Naive thymus-derived CD4-positive, alpha-beta T cell (primary cell): ENCODE measurements at places on chromosomes 11 and 22. TPM values are rescaled to one million over a fixed set of nuclear protein-coding genes. Genes with fewer than 3 reads are reported as not detected.

- DNase-seq = no peak
- H3K27ac ChIP-seq = no peak overlapping the region
- H3K36me3 ChIP-seq = peaks cover 51% of the 10 kb centered on the region
- H3K27me3 ChIP-seq = no peaks in the 10 kb centered on the region
- H3K4me1 ChIP-seq = no peaks in the 10 kb centered on the region
- no peak overlapping the region for H3K4me3 ChIP-seq
Observed at GRCh38 chr22:37464181-37464580, 22.0 kb downstream of the MFNG start.

DNA sequence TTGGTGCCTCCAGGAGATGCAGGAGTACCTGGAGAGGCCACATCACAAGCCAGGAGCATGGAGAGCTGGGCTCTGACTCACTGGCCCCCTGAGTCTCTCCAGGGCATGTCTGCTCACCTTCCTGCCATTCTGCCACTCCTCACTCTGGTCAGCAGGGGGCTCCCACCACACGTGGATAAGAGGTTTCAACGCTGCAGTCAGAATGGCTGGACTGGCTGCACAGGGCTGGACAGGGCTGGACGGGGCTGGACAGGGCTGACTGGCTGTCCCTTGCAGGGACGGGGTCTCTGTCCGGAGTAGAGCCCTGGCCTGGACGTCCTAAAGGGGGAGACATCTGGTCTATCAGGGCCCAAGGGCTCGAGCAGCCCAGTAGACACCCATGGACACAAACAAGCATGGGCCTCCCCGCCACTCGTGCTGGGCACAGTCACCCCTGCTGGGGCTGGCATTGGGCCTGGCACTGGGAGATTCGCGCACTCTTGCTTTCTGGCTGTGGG lies 34.6 kb downstream of the CYTH4 start:
- H3K27ac ChIP-seq = no peak overlapping the region
- H3K4me3 ChIP-seq = no peak overlapping the region
- no peaks in the 10 kb centered on the region for H3K36me3 ChIP-seq
- H3K4me1 ChIP-seq = peaks cover 21% of the 10 kb centered on the region
- H3K27me3 ChIP-seq = no peaks in the 10 kb centered on the region

GRCh38 chr22:47571616-47572015 lies 809.2 kb downstream of the TBC1D22A start:
- DNase-seq = no peak
- no peak overlapping the region for H3K4me3 ChIP-seq
- no peaks in the 10 kb centered on the region for H3K27me3 ChIP-seq
- no peaks in the 10 kb centered on the region for H3K4me1 ChIP-seq
- H3K27ac ChIP-seq = no peak overlapping the region
- H3K36me3 ChIP-seq = no peaks in the 10 kb centered on the region

DNA sequence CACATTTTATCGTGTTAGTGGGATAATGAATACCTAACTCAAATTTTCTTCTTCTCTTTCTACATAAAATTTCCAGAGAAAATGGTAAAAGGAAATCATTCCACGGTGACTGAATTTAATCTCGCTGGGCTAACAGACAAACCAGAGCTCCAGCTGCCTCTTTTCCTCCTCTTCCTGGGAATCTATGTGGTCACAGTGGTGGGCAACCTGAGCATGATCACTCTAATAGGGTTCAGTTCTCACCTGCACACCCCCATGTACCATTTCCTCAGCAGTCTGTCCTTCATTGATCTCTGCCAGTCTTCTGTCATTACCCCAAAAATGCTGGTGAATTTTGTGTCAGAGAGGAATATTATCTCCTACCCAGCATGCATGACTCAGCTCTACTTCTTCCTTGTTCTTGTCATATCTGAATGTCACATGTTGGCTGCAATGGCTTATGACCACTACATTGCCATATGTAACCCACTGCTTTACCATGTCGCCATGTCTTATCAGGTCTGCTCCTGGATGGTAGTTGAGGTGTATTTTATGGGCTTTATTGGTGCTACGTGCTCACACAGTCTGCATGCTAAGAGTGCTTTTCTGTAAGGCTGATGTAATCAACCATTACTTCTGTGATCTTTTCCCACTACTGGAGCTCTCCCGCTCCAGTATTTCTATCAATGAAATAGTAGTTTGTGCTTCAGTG lies 24.1 kb downstream of the OR10D3 start:
- H3K27ac ChIP-seq = no peak overlapping the region
- H3K4me1 ChIP-seq = no peaks in the 10 kb centered on the region
- DNase-seq = no peak
- H3K4me3 ChIP-seq = no peak overlapping the region
- no peaks in the 10 kb centered on the region for H3K36me3 ChIP-seq

DNA sequence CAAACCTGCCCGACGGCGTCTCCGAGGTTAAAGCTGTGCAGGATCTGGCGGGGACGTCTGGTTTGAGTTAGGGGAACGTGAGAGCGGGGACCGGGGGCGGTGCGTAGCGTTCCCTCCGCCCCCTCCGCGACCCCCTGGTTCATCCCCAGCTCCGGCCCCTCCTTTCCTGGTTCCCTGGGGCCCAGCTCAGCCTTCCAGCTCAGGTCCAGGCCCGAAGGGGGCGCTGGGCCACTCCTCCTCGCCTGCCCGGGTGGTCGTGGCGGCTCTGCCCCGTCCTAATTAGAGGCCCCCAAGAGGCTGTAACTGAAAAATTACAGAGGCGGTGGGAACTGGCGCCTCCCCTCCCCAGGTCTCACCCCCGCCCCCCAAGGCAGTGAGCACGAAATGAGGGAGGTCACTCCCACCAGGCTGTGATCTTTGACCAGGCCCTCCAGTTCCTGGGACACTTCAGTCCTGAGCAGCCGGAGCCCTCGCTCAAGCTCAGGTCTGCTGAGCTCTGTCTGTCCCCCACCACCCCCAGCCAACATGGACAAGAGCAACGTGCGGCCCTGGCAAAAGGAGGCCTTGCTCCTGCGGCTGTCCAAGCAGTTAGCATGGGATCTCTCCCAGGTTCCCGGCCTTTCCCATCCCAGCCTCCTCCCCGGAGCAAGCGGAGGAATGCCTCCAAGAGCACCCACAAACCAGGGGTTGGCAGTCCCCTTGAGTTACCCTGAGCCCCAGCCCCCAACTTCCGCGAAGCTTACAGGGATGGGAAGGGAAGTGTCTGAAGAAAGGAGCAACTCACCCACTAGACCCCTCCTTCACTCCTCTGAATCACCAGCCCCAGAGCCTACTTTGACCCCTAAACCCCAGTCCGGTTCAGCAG lies 3.3 kb downstream of the CD248 start:
- peak overlapping the region; percentile 99 for H3K27ac ChIP-seq
- H3K4me1 ChIP-seq = peaks cover 25% of the 10 kb centered on the region
- no peaks in the 10 kb centered on the region for H3K36me3 ChIP-seq
- H3K27me3 ChIP-seq = no peaks in the 10 kb centered on the region
- DNase-seq = no peak

GRCh38 chr11:122246874-122247273 lies 130.9 kb upstream of the BLID start:
- no peaks in the 10 kb centered on the region for H3K4me1 ChIP-seq
- no peak for DNase-seq
- no peaks in the 10 kb centered on the region for H3K27me3 ChIP-seq
- no peak overlapping the region for H3K27ac ChIP-seq

GRCh38 chr11:47244448-47245350 lies 3.9 kb downstream of the ACP2 start:
- no peak overlapping the region for H3K4me3 ChIP-seq
- DNase-seq = no peak
- H3K27ac ChIP-seq = no peak overlapping the region
- H3K27me3 ChIP-seq = no peaks in the 10 kb centered on the region
- peaks cover 11% of the 10 kb centered on the region for H3K4me1 ChIP-seq

- H3K4me3 ChIP-seq = no peak overlapping the region
- H3K36me3 ChIP-seq = no peaks in the 10 kb centered on the region
- no peak for DNase-seq
- no peaks in the 10 kb centered on the region for H3K27me3 ChIP-seq
- H3K4me1 ChIP-seq = no peaks in the 10 kb centered on the region
Observed at GRCh38 chr11:102171101-102171500, 60.9 kb downstream of the YAP1 start.

DNA sequence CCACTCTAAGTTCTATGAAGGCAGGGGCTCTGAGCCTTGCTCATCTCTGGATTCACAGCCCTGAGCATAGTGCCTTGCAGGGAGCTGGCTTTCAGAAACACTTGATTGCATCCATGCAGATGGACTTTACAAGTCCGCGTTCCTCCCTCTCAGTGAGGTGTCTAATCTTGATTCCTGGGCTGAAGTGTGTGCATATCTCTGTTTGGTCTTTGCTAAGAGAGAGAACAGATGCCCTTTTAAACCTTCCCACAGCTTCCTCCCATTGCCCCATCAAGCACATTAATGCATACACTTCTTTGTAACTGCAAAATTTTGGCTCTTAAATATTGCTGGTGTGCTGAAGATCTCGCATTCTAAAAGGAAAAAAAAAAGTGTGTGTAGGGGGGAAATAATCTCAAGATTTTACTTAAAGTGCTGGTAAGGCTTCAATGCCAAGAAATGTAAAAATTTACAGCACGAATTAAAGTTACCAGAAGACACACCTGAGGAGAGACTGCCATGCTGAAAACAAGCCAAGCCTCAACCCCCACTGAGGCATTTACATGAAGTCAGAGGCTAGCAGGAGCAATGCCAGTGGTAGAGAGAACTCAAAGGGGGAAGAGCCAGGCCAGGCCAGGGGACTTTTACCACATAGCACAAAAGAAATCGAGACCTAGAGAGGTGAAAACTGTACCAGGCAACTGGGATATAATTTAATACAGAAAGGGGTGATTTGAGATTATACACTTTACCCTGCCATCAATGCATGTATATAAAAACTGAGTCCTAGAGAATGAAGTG lies 492.1 kb downstream of the SOX6 start:
- H3K4me3 ChIP-seq = no peak overlapping the region
- no peak overlapping the region for H3K27ac ChIP-seq
- H3K36me3 ChIP-seq = no peaks in the 10 kb centered on the region
- no peaks in the 10 kb centered on the region for H3K27me3 ChIP-seq

- H3K27me3 ChIP-seq = no peaks in the 10 kb centered on the region
- no peaks in the 10 kb centered on the region for H3K36me3 ChIP-seq
- H3K4me3 ChIP-seq = no peak overlapping the region
- no peaks in the 10 kb centered on the region for H3K4me1 ChIP-seq
Observed at GRCh38 chr22:42791721-42792452, 65.2 kb downstream of the ARFGAP3 start.

DNA sequence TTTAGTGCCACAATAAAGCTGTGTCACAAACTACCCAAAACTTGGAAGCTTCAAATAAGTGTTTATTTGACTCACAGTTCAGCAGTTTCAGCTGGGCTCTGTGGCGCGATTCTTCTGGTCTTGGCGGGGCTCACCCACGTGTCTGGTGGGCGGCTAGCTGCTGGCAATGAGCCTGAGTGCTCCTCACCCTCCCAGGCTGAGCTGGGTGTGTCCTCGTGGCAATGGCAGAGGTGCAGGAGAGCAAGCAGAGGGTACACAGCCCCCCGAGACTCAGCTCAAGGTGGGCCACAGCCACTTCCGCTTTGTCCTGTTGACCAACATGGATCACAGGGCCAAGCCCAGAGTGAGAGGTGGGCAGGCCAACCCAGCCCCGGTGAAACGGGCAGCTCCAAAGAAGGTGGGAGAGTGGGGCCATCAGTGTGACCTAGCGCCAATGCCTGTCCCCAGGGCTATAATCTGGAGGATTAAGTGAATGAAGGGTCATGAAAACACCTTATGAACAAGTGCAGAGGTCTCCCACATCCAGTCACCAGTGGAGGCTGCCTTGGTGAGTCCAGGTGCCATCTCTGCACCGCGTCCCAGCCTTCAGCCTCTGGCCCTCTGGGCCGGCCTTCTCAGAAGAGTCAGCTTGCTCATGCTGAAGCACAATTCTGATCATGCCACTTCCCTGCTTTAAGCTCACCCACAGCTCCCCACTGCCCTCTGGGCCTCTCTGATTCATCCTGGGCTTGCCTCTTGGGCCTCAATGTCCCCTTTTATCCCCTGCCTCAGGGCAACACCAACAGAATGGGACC lies 74.6 kb upstream of the RTL6 start:
- no peaks in the 10 kb centered on the region for H3K27me3 ChIP-seq
- no peaks in the 10 kb centered on the region for H3K4me1 ChIP-seq
- H3K4me3 ChIP-seq = no peak overlapping the region
- no peaks in the 10 kb centered on the region for H3K36me3 ChIP-seq

DNA sequence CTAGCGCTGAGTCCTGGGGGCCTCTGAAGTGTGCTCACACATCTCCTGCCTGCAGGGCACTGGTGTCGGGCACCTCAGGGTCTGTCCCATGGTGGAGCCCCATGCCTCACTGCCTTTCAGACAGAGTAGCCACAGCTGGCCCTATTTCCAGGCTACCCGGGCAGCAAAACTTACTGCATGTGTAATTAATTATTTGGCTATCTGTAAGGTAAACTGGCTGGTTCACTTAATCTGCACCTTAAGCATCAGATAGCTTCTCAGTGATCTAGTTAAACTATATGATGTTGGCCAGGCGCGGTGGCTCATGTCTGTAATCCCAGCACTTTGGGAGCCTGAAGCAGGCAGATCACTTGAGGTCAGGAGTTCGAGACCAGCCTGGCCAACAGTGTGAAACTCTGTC lies 5.3 kb downstream of the PNPLA3 start:
- H3K4me3 ChIP-seq = no peak overlapping the region
- no peaks in the 10 kb centered on the region for H3K36me3 ChIP-seq
- H3K4me1 ChIP-seq = no peaks in the 10 kb centered on the region
- no peak overlapping the region for H3K27ac ChIP-seq
- no peak for DNase-seq

GRCh38 chr11:75214411-75214821 lies 26.2 kb upstream of the TPBGL start:
- H3K4me1 ChIP-seq = no peaks in the 10 kb centered on the region
- no peaks in the 10 kb centered on the region for H3K27me3 ChIP-seq
- no peak overlapping the region for H3K27ac ChIP-seq
- H3K36me3 ChIP-seq = no peaks in the 10 kb centered on the region
- H3K4me3 ChIP-seq = no peak overlapping the region

- H3K36me3 ChIP-seq = no peaks in the 10 kb centered on the region
- H3K27ac ChIP-seq = no peak overlapping the region
- DNase-seq = no peak
- no peaks in the 10 kb centered on the region for H3K27me3 ChIP-seq
Observed at GRCh38 chr11:124825876-124826275, 25.7 kb upstream of the MSANTD2 start.

DNA sequence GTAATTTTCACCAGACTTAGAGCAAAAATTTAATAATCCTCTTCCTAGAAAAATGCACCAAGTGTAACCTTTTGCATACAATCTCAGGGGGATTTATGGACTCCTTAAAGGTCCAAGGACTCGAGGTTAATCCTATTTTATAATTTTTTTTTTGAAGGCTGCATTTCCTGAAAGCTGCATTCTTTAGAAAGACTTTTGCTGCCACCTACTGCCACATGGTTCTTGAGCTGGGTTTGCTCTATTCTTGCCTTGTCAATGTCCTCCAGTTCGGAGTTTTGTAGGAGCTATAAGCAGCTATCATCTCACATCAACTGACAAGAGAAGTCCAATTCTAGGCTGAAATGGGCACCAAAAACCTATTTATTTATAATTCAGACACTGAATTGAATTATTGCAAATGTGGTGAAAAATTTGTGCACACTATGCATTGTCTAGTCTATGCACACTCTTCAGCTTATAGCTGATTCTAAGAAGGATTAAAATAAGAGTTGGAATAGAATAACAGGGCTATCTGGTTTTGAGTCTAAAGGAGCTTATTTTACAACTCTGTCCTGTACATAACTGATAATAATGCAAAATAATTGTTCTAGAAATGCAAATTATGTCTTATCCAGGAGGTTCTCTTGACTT lies 31.3 kb downstream of the TRAF6 start:
- DNase-seq = peak; percentile 12
- no peaks in the 10 kb centered on the region for H3K36me3 ChIP-seq
- H3K27ac ChIP-seq = no peak overlapping the region

The RTN4R gene
- 2.9 TPM for polyA plus RNA-seq

The UBASH3B gene
- 10.3 TPM for polyA plus RNA-seq

The UPK2 gene
- polyA plus RNA-seq = 0.51 TPM

The BTBD10 gene
- 11.8 TPM for polyA plus RNA-seq

The MOGAT2 gene
- polyA plus RNA-seq = not detected

The CHID1 gene
- polyA plus RNA-seq = 57.5 TPM

The KDM4D gene
- polyA plus RNA-seq = 0.44 TPM

The TBX1 gene
- not detected for polyA plus RNA-seq

The HPX gene
- not detected for polyA plus RNA-seq

The PSMD13 gene
- 215 TPM for polyA plus RNA-seq
